Activated CD4-positive, alpha-beta T cell treated with anti-CD3 and anti-CD28 coated beads, Interleukin-2, amount 50 U/mL, for 16 hours (primary cell): ENCODE measurements at places on chromosomes 7 and 10.

- DNase-seq: no peak
Measured at GRCh38 chr10:517872-518475, 171.5 kb downstream of the DIP2C start.

- DNase-seq: no peak
Measured at GRCh38 chr10:75950997-75951589, 519.7 kb downstream of the LRMDA start.

GRCh38 chr7:32140210-32140939, 70.2 kb upstream of the PDE1C start:
- no peak for DNase-seq

- no peak for DNase-seq
Measured at GRCh38 chr7:3482147-3482921, 181.3 kb downstream of the SDK1 start.

DNA sequence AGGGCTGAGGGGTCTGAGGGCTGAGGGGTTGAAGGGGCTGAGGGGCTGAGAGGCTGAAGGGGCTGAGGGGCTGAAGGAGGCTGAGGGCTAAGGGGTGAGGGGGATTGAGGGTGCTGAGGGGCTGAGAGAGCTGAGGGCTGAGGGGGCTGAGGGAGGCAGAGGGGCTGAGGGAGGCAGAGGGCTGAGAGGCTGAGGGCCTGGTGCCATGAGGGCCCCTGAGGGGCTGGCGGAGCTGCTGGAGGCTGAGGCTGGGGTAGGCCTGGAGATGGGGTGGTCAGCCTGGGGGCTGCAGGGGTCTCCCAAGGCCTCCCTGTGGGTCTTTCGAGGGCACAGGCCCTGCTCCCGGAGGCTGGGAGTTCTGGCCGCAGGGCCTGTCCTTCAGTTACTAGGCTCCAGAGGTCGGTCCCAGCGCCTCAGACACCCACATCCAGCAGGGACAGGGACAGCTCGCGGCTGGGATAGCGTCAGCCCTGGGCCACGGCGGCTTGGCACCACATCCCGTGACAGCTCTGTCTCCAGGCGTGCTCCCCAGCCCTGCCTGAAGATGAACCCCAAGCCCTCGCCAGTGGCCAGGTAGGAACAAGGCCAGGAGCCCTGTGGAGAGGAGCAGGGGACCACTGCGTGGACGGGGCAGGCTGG, 16.9 kb downstream of the MYO1G start:
- DNase-seq: no peak

DNA sequence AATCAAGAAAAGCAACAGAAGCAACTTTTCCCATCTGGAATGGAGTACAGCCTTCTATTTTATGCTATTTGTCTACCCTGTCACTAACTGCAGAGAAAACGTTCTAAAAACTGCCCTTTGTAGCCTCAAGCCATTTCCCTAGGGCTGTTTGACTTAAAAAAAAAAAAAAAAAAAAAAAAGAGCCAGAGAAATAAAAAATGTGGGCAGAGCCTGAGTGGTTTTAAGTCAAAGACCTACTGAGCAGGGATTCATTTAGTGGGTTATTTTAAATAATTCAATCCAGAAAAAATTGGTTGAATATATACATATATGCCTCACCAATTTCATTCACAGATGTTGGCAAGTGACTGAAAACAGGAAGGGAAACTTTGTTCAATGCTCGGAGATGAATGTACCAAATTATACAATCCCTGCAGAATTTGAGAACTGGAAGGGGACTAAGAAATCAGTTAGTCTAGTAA, 75.2 kb downstream of the PPP1R3C start:
- DNase-seq: no peak

- DNase-seq: no peak
Measured at GRCh38 chr7:74511345-74511744, 57.6 kb downstream of the GTF2IRD1 start.
